ENCODE measurements at places on chromosomes 5 and 9. TPM values are rescaled to one million over a fixed set of nuclear protein-coding genes. Genes with fewer than 3 reads are reported as not detected.

DNA sequence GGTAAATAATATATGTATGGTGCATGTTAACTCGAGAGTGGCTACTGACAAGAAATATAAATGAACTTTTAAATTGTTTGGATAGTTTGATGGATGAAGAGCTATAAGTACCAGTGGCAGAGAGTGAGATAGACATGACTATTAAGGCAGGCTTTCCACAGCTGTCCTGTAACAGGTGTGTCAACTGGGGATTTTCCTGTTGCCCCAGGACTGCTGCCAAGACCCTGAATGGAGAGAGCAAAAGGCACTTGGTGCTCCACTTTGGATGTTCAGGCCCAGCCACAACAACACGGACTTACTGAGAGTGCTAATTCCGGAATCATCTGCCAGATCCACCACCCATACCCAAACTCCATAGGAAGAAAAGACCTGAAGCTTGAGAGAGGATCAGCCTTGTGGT is 215.1 kb downstream of the SEC61B start:
- H3K27me3 ChIP-seq = no peaks in the 10 kb centered on the region
- no peak overlapping the region for H3K27ac ChIP-seq
- H3K36me3 ChIP-seq = no peaks in the 10 kb centered on the region
- no peak overlapping the region for H3K4me3 ChIP-seq

DNA sequence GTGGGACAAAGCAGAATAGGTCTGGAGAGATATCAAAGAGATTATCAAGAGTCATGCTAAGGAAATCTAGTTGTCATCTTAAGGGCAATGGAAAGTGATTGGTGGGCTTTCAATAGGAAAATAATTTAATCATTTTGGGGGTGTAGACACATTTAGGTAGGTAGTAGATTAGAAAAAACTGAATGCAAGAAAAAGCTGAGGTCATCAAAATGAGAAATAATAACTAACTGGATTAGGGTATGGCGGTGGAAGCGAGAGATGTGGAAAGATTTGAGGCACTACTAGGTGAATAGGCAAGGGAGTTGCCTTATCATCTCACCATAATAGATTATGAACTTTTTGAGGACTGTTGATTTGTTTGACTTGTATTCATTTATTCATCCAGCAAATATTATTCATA is 393.2 kb upstream of the ZNF608 start:
- DNase-seq = no peak
- no peaks in the 10 kb centered on the region for H3K36me3 ChIP-seq
- no peaks in the 10 kb centered on the region for H3K27me3 ChIP-seq
- no peaks in the 10 kb centered on the region for H3K4me1 ChIP-seq

- no peaks in the 10 kb centered on the region for H3K4me1 ChIP-seq
- H3K27ac ChIP-seq = no peak overlapping the region
- DNase-seq = no peak
These were observed 16.8 kb downstream of the PRDM6 start for GRCh38 chr5:123105864-123106263.

DNA sequence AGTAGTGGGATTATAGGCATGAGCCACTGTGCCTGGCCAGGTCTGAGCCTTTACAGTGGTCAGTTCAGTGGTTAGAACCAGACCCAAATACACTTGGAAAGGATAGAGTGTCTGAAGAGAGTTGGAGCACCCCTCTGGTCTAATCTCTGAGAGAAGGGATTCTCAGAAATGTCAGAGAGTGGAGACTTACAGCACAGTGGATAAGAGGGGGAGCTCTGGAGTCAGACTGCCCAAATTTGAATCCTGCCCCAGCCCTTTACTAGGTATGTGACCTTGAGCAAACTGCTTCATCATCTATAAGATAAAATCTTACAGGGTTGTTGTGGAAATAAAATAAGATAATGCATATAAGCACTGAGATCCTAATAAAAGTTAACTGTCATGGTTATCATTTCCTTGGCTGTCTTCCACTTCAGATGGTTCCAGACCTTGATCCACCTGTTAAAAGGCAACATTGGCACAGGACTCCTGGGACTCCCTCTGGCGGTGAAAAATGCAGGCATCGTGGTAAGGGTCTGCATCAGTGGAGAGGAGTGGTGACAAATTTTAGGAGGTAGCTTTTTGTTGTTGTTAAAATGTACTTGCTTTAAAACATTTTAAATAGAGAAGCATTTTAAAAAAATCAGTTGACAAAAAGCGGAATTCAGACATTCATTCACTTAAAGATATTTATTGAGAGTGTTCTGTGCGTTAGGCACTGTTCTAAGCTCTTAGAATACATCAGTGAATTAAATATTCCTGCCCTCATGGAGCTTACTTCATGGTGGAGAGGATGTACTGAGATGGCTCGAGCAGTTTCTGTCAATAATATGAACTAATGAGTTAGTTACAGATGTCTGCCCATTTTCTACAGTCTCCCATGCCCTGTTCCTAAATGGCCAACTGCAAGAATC is 16.0 kb downstream of the SLC36A1 start:
- H3K4me3 ChIP-seq = no peak overlapping the region
- no peaks in the 10 kb centered on the region for H3K4me1 ChIP-seq
- H3K36me3 ChIP-seq = peaks cover 21% of the 10 kb centered on the region
- no peak for DNase-seq
- no peak overlapping the region for H3K27ac ChIP-seq

DNA sequence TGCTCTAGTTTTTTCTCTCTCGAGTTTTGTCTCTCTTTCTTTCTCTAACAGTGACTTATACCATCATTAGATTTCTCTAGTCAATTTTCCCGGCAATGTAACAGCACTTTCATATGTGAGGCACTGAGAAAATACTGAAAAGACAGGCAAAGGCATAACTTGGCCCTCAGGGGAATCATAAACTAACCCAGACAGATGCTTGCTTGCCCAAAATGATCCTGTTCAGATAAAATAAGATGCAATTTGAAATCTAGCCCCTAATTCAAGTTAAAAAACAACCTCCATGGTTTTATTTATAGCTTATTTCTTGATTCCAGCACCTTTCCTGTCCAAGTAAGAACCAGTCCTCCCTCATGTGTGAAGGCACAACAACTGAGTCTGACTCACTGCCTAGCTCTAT is 294.6 kb downstream of the GAS1 start:
- no peaks in the 10 kb centered on the region for H3K27me3 ChIP-seq
- H3K27ac ChIP-seq = no peak overlapping the region
- DNase-seq = no peak
- no peaks in the 10 kb centered on the region for H3K4me1 ChIP-seq

DNA sequence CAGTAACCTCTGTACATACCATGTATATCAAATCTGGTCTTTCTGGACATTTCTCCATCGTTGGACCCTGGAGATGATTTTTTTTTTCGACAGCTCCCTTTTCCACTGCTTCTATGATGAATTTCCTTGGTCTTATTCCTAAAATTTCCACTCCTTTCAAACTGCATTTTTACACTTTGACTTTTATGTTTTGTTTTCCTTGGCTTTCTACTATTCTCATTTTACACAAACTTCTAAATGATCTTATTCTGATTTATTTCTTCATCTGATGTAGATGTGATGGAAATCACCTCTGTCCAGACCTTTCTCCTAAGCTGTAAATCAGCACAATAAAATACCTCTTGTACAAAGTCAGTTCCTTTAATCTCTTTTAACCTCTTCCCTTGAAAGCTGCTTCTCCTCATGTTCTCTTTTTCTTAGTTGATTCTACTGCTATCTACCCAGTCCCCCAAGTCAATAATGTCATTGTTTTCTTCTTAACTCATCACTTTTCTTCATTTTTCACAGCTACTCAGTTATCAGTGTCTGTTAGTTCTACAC is 48.7 kb upstream of the TUSC1 start:
- no peaks in the 10 kb centered on the region for H3K27me3 ChIP-seq
- DNase-seq = no peak
- H3K36me3 ChIP-seq = no peaks in the 10 kb centered on the region
- no peak overlapping the region for H3K27ac ChIP-seq

DNA sequence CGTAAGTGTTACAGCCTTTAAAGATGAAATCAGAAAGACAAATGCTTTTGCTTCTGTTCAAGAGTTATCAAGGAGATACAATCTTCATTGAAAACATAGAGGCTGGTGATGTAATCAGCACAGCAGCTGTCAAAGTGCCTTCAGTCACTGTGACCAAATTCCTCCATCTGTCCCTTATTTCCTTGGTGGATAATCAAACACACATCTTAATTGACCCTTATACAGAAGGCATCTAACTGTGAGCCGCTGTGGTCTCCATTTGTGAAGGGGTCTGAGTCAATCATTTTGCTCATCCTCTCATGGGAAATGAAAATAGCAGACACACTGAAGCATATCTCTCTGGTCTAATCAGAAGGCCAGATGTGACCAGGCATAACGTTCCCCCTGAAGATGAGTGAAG is 130.1 kb upstream of the TLR4 start:
- DNase-seq = no peak
- no peak overlapping the region for H3K27ac ChIP-seq
- no peak overlapping the region for H3K4me3 ChIP-seq
- H3K4me1 ChIP-seq = no peaks in the 10 kb centered on the region

- no peak for DNase-seq
- H3K4me3 ChIP-seq = no peak overlapping the region
- no peaks in the 10 kb centered on the region for H3K27me3 ChIP-seq
- no peak overlapping the region for H3K27ac ChIP-seq
These were observed 559.8 kb downstream of the HINT1 start for GRCh38 chr5:130605234-130605633.

GRCh38 chr9:125687163-125687863 is 19.7 kb downstream of the MAPKAP1 start:
- H3K4me1 ChIP-seq = peaks cover 8% of the 10 kb centered on the region
- no peaks in the 10 kb centered on the region for H3K36me3 ChIP-seq
- no peak overlapping the region for H3K4me3 ChIP-seq
- H3K27me3 ChIP-seq = no peaks in the 10 kb centered on the region
- no peak overlapping the region for H3K27ac ChIP-seq
- no peak for DNase-seq

DNA sequence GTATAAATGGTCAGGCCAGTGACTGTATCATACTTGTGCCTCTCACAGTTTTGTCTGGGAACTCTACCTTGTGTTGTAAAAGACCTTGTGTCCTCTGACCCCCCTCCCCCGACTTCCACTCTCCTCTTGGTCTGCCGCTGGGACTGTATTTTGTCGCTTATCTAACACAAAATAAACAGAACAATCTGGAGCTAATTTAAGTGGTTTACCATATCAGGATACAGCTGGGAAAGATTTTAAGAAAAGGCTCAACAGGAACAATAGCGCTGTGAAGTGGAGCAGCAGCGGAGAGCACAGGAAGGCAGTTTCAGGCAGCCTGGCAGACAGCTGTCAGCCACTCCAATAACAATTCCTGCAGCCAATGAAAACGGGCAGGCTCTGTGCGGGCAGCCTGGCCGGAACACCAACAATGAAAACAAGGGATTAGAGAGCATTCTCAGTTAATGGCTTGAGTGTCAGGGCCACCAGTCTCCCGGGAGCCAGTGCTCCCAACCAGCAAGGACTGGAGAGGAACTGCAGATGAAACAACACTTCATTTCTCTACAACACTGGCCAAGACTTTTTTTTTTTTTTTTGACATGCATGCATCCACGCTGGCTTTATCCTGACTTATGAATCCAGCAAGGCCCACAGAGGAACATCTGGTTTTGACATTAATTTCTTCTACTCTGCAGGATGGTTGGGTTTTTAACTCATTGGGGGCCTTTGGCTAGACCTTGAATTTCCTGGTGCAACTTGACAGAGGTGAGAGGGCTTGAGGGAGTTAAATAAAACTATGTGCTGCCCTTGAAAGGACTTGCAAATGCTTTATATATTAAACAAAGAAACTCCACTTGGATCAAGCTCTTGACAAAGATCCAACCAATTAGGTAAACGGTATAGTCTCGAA is 76.7 kb downstream of the ARSB start:
- peaks cover 32% of the 10 kb centered on the region for H3K4me1 ChIP-seq
- peak overlapping the region; percentile 89 for H3K27ac ChIP-seq
- H3K36me3 ChIP-seq = no peaks in the 10 kb centered on the region
- DNase-seq = peak; percentile 88
- peak overlapping the region; percentile 27 for H3K4me3 ChIP-seq

DNA sequence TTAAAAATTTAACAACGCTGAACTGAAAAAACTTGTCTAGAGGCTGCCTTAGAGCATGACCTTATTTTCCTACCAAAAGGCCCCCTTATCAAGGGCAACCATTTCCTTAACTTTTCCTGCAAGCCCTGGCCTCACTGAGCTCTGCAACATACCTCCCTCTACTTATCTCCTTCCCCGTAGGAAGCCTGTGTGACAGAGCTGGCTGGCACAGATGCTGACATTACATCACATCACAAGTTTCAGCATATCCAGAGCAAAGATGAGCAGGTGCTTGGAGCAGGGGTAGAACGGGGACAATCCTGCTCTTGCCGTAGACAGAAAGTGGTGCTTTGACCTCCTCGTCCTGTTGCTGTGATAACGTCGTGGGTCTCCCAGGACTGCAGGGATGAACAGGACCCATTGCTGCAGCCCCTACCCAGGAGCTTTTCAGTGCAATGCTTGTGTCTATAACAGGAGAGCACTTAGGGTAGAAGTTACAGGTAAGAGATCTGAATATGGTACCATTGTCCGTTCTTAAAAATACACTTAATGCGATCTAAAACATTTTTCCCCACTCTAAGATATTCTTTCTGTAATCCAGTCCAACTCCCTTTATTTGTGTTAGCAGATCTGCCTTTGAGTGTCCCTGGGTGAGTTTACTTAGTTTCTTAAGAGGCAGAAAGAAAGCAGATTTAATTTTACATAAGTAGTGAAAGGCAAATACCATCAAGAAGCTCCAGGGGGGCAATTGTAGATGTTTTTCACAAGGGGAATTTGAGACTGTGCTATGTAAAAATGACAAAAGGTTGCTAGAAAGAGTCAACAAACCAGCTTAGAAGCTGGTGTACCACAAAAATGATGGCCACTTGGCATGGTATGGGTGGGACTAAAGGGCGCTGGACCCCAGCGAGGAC is 101.9 kb upstream of the EFNA5 start:
- H3K4me3 ChIP-seq = no peak overlapping the region
- no peak for DNase-seq
- H3K27ac ChIP-seq = no peak overlapping the region
- no peaks in the 10 kb centered on the region for H3K36me3 ChIP-seq
- H3K27me3 ChIP-seq = no peaks in the 10 kb centered on the region

- no peaks in the 10 kb centered on the region for H3K27me3 ChIP-seq
- DNase-seq = peak; percentile 29
- no peak overlapping the region for H3K4me3 ChIP-seq
These were observed 136.1 kb upstream of the RAPGEF1 start for GRCh38 chr9:131875828-131876485.

DNA sequence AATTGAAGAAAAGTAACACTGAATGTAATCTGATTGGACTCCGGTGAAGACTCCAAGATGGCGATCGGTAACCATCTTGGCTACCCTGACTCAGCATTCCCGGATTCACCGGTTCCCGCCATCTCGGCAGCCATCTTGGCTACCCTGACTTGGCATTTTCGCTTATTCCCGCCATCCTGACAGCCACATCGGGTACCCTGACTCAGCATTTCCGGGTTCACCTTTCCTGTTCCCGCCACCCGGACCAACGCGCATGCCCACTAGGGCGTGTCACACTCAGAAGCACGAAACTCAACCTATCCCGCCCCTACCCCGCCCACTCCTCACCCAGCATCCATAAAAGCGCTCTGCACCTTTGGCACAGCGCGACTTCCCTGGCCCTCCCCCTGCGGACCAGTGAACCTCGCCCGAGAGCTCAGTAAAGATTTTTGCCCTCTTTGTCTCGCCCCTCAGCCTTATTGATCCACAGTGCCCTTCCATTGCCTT is 17.2 kb downstream of the SPTLC1 start:
- H3K4me1 ChIP-seq = peaks cover 10% of the 10 kb centered on the region
- H3K36me3 ChIP-seq = peaks cover under 1% of the 10 kb centered on the region

TAF11L5 gene
- not detected for total RNA-seq

TSLP gene
- 0.43 TPM for total RNA-seq

SVEP1 gene
- total RNA-seq = 1.1 TPM

SV2C gene
- 0.05 TPM for total RNA-seq

TTC23L gene
- 1.2 TPM for total RNA-seq

CHSY3 gene
- total RNA-seq = 11.9 TPM

All from astrocyte (in vitro differentiated cells and primary cell).